ENCODE measurements at places on chromosomes 5 and 9.

DNA sequence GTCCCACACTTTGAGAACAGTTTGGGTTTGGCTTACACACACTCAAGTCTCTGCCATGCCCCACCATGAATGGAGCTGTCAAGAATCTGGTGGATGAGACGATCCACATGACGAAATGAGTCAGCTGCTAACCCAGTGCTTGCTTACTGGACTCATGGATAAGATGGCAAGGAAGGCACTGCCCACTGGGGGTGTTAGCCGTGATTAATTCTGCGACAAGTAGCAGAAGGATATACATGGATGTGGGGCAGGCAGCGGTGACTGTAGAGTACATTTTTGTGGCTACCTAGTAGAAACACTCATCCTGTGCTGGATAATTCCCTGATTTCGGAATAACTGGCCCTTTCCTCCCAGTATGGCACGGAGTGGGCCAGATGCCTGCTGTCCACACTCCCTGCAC, 77.5 kb downstream of the SPATA31C2 start:
- no peak for DNase-seq

- DNase-seq, result no peak
Measured at GRCh38 chr5:68419637-68420452, 204.3 kb downstream of the PIK3R1 start.

DNA sequence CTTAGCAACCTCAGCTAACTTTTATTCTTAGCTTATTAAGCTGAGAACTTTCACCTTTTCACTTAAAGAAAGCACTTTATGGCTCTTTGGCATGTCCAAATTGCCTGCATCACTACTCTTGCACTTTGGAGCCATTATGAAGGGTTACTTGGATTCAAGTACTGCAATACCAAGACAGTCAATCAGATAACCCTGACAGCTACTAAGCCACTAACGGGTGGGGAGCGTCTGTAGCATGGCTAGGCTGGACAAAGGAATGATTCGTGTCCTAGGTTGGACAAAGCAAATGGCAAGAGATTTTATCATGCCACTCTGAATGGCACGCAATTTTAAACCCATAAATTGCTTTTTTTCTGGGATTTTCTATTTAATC, 39.6 kb downstream of the TRPM6 start:
- no peak for DNase-seq

DNA sequence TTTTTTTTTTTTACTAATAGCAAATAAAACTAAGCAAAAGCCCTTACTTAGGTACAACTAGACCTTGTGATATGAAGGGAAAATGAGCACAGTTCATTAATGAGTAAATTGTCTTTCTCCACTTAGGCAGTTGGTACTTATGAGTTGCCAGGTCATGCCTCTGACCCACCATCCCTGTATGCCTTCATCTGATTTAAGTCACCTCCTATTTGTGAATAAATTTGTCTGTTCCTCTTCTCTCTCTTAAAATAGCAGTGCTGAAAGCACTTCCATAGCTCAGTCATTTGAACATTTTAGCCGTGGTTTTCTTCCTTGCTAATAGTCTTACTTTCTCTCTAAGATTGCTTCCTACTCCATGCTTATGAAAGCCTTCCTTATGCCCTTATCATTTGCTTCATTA, 61.4 kb downstream of the SLC44A1 start:
- DNase-seq, result no peak
